BJ (cell line): ENCODE measurements at places on chromosomes 6 and 20.

DNA sequence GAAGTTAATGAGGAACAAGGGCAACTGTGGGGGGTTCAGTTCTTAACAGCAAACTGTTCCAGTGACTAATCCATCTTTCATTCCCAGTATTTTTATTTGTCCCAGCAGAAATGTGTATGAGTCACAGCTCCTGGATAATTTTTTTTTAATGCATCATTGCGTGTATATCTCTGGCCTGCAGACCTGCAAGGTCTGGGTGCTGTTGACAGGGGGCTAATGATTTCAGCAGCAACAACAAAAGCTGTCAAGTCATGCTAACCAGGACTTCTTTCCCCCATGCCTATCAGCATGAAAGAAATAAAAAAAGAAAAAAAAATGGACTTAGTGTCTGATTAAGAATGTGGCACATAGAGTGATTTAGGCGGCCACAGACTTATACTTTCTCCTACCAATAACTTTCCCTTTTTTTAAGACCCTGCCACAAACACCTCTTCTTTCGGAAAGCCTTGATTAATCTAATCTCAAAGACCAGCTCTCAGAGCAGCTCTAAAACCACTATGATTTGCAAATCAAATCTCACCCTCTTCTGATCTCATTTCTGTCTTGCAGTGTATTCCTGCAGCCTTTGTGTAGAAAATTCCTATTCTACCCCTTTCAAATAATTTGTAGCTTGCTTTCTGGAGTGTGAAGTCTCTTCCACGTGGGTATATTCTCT lies 14.2 kb upstream of the PREX1 start:
- DNase-seq: peak; percentile 71

DNA sequence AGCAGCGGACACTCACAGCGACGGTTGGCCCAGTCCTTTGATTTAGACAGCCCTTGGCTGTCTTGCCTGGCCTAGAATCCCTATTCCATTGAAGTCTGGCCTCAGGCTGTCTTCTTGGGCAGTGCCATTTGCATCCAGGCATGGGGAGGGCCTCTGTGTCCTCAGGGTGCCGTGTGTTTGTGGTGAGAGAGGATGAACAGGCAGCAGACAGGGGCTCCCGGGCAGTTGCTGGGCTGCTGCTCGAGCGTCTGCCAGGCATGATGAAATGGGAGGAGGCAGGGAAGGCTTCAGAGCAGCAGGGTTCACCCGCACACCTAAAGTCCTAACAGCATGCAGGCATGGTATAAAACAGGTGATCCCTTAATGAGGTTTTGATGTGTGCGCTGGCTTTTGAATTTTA lies 126.9 kb downstream of the SOBP start:
- no peak for DNase-seq

DNA sequence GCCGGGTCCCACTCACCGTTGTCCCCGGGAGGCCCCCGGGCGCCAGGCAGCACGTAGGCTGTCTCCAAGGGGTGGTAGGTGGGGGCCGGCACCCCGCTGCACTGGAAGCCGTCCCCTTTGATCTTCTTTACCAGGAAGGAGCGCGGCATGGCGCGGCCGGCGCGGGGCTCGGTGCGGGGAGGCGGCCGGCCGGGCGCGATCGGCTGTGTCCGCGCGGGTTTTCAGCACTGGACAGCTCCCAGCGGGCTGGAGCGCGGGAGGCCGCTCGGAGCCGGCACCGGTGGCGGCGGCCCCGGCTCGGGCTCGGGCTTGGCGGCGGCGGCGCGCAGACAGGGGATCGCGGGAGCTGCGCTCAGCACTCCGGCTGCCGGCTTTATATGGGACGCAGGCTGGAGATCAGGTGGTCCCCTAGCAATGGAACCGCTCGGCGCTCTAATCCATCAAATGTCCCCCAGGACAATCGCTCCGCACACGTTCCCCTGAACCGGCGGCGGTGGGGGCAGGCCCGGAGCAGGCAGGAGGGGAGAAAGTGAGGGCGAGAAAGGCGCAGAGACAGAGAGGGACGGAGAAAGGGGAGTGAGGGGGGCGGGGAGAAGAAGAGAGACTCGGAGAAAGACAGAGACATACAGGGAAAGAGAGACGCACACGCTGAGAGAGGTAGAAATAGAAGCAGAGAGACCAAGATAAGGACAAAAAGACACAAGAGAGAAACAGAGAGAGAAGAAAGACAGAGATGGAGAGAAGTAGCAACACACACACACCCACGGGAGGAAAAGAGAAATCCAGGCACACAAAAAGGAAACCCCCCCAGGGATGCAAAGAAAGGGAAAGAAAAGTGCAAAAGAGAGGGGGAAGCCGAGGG lies at the start of gene SCRT2:
SCRT2 (minus strand) TSS at position 350 of the 862 bp plus-strand sequence; CDS start at position 149, 201 bp downstream.
- no peak for DNase-seq

- DNase-seq: no peak
These were observed 147.2 kb upstream of the EYA4 start for GRCh38 chr6:133093956-133094355.

DNA sequence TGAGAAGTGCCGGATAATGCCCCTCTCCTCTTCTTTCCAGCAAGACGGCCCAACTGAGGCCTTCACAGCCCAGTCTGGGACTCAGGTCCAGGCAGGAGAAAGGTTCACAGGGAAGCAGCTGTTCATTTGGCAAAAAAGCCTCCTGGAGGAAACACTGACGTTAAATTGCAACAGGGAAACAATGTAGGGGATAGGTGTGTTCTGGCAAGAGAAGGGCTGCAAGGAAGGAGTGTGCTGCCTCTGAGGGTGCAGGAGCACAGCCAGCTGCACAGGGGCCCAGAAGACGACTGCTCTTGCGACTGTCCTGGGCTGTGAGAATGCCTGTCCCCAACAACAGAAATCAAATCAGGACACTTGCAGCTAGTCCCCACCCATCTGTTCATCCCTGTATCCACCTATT lies 70.6 kb upstream of the PMEPA1 start:
- no peak for DNase-seq

GRCh38 chr6:121639021-121639420 lies 203.6 kb downstream of the GJA1 start:
- DNase-seq: peak; percentile 41

DNA sequence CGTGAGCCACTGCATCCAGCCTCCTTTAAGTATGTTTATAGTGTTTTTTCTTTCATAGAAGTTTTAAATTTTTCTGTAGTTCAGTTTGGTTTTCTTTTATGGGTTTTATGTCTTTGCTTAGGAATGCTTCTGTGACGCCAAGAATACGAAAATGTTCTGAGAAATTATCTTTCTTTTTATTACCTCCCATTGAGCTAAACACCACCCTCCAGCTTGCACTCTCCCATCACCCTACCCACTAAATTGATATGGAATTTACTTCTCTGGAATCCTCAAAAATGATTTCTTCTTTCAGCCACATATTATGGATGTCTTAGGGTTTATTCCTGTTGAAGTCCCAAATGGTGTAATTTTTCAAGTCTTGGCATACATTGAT lies 38.1 kb downstream of the JARID2 start:
- DNase-seq: peak; percentile 56

- no peak for DNase-seq
These were observed 25.8 kb upstream of the SNRPC start for GRCh38 chr6:34731393-34732060.

DNA sequence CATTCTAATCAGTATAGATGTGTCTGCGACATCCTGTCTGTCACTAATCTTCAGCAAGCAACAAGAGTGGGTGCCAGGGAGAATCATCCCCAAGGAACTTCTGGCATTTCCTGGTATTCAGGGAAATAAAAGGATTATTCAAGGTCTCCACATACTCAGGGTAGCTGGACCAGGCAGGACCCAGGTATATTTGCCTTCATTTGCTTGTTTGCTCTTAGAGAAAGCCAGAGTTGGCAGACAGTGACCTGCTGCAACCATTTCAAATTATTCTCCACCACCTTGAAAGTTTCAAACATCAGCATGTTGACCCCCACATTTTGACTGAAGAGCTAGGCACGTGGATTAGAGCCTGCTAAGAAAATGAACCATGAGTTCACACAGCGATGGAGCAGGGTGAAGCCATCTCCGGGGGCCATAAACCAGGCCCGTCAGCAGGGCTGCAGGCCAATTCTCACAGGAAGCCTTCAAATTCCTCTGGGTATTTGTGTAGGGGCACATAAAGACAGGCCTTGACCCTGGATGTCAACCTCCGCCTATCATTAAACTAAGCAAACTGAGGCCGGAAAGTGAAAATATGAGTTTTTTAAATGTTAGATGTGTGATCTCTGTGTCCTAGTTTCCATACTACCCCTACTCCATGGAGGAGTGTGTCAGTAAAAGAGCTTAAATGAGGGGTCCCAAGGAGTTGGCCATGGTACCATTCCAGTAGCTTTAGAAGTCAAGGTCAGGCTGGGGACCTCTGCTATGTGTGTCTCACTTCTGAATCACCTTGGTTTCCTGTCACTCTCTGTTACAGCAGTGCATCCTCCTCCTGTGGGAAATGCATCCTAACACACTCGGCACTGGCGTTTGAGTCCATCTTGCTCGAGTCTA lies 32.9 kb downstream of the TRAM2 start:
- DNase-seq: no peak

DNA sequence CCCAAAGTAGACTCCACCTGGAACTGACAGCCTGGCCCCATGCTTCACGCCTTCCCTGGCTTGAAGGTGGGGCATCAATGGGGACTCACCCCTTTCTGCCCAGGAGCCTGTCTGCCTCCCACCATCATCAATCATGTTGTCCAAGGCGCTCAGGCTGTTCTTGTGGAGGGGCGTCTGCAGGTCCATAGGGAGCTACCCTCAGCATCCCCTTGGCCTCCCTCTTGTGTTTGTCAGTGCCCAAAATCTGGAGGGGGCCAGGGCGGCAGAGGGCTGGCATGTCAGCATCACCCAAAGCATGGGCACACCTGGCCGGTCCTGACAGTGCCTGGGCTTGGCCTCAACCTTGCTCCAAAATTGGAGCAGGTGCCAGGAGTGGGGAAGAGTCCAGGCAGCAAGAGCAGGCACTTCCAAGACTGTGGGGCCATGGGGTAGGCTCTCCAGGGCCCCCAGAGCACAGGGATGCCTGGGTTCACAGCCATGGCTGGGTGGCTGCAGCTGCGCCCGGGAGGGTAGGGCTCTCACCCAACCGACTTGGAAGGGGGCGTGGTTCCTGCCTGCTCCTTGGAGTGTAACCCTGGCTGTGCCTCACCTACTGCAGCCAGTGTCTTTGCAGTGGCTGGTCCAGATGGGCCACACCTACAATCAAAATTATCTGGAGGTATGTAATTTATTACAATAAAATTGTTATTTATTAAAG lies 903.4 kb downstream of the EYS start:
- no peak for DNase-seq

- no peak for DNase-seq
These were observed 34.1 kb upstream of the HLA-DQB1 start for GRCh38 chr6:32700391-32701040.

DNA sequence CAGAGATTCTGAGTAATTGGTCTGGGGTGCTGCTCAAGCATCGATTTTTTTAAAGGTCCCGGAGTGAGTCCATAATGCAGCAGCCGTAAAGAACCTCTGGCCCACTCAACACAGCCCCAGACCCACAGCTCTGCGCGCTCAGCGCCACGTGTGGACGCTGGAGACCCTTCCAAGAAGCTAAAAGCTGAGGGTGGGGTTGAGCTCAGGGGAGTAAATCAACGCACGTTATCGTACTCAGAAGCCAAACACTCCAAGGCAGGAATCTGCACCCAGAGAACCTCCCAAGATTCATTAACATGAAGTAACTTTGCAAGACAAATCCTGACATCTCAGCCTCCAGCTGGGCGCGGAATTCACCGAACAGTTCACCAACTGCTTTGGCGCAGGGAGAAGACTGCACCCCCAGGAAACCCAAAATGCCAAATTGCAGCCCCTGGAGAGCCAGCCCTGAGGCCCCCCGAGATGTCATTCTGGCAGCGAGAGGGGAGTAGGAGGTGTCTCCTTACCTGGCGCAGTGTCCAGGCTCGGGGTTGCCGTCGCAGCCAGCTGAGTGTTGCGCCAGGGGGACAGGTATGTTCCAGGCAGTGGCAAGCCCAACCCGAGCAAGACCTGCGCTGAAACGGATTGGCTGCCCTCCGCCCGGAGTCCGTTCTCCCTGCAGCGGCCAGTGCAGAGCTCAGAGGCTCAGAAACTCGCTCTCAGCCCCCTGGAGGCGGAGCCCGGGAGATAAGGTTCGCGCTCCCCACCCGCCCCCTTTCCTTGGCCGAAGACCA lies at the start of gene COL21A1:
COL21A1 (minus strand) TSS at position 700 of the 773 bp plus-strand sequence. CDS start 64,962 bp downstream, outside the sequence.
- DNase-seq: no peak

DNA sequence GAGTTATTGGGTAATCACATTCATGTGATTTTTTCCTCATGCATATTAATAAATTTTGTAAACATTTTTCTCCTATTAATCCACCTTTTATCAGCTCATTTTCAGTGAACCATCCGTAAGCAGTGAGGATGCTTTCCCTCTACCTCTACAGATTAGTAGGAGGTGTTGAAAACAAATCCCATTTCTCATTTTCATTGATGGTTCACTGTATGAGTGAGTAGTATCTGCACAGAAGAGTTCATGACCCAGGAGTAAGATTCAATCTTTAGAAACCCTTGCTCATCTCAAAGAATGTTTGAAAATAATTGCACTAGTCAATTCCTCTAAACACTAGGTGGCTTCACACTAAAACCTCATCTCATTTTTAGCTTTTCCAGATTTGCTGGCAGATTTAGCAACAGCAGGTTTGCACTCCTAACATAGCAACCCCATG lies 440.0 kb downstream of the HAO1 start:
- DNase-seq: no peak

- DNase-seq: no peak
These were observed 41.2 kb downstream of the OPN5 start for GRCh38 chr6:47822856-47823554.

- DNase-seq: no peak
These were observed 65.5 kb upstream of the F13A1 start for GRCh38 chr6:6386010-6386409.

DNA sequence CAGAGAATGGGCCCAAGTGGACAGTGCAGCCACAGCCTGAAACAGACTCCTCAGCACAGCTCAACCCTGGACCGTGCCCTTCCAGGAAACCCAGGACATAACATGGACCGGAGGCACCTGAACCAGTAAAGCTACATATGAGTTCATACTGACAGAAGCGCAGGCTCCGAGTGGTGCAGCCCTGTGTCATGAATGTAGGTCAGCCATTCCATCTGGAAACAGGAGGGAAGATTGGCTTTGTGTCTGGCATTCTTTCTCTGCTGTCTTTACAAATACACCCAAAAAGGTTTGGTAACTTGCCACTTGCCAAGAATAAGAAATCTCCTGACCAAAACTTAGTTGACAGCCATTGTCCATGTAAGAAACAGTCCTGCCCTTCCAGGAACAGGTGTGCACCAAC lies 366.6 kb downstream of the RNGTT start:
- DNase-seq: no peak
